ENCODE measurements at places on chromosomes 4 and X.

GRCh38 chr4:86965019-86965976 lies 30.5 kb downstream of the AFF1 start:
- no peak for DNase-seq

GRCh38 chr4:38045289-38045988 lies 85.2 kb downstream of the PTTG2 start:
- DNase-seq = no peak

- no peak for DNase-seq
These were observed 92.1 kb upstream of the SFRP2 start for GRCh38 chr4:153880983-153881382.

DNA sequence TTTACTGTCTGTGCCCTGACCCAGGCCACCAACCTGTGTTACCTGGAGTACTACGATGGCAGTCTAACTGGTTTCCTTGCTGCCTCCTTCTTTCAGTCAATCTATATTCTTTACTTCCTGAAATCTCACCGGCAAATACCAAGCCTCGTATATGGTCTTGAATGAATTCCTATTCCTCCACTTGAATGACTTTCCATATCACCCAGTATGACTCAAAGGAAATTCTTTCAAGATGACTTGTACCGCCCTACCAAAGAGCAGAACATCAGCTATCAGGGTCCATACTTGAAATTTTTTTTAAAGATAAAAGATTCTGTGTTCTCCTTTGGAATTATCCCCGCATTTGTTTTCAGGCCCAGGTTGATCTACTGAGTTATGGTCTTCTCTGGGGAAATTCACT lies 378.0 kb downstream of the AFF2 start:
- no peak for DNase-seq

DNA sequence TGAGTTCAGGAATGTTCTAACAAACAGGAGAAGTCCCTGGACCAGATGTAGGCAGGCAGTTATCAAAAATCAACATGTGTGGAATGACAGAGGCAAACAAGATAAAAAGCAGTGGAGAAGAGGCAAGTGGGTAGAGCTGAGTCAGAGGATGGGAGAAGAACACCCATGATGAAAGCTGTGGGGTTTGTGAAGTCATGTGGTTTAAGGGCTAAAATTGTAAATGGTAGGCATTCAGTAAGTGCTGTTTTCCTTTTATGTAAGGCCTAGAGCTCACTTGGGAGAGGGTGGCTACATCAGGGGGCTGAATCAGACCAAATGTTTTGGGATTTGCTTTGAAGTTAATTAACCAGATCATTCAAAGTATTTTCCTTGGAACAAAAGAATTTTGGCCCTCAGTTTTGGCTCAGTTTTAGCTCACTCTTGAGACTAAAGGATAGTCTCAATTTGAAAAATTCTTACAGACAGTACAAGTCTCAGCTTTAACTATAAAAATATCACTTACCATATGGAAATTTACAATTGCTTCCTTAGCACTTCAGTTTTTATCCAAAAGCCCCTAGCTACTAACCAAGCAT lies 114.5 kb upstream of the PCDH7 start:
- DNase-seq = no peak

DNA sequence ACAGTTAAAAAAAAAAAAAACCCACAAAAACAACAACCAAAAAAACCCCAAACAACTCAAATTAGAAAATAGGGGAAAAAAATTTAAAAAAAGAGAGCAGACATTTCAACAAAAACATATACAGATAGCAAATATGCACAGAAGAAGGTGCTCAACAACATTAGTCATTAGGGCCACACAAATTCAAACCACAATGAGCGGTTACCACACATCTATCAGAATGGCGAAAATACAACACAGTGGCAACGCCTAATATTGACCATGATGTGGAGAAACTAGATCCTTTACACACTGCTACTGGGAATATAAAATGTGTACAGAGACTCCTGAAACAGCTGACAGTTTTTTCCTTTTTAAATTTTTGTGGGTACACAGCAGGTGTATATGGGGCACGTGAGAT lies 19.4 kb downstream of the LYAR start:
- no peak for DNase-seq

DNA sequence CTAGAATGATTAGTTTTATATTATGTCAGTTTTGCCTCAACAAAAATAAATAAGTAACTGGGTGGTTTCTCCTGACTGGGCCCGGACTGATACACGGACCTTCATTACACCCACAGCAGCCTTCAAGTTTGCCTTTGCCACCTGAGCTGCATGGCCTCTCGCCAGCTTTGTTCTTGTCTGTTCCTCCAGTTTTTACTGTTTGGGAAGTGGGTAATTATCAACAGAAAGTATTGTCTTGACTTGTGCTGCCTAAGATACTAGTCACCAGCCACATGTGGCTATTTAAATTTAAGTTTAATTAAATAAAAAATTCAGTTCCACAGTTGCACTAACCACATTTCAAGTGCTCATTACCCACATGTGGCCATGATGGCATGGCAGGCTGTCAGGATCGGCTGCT lies 74.7 kb upstream of the INTU start:
- no peak for DNase-seq

DNA sequence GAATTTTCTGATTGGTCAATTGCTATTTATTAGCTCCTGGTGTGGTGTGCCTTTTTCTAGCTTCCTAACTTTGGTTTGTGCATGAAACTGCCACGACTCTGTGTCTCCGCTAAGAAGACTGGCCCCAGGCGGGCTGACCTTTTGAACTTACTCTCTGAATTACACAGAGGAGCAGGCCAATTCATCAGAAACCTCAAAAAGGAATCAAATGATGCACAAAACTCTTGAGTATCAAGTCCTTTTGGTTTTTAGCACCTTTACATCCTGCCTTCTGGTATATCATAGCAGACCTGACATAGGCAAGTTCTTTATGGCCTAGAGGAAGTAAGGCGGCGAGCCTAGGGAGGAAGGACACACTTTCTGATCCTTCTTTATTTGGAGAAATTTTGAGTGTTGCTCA lies 17.6 kb downstream of the TKTL1 start:
- no peak for DNase-seq

DNA sequence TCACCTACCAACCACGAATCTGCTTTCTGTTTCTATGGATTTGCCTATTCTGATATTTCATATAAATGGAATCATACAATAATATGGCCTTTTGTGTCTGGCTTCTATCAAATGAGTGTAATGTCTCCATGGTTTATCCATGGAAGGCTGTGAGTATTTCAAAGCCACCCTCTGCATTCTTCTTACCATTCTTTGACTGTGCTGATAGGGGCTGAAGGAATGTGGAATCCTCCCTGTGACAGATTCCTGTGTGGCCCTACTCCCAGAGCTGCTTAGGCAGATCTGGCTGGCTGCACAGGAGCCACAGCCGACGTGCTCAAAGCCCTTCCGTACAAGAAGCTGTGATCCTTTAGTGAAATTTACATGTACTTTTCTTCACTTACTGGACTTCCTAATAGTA lies 163.2 kb downstream of the HS6ST2 start:
- no peak for DNase-seq

DNA sequence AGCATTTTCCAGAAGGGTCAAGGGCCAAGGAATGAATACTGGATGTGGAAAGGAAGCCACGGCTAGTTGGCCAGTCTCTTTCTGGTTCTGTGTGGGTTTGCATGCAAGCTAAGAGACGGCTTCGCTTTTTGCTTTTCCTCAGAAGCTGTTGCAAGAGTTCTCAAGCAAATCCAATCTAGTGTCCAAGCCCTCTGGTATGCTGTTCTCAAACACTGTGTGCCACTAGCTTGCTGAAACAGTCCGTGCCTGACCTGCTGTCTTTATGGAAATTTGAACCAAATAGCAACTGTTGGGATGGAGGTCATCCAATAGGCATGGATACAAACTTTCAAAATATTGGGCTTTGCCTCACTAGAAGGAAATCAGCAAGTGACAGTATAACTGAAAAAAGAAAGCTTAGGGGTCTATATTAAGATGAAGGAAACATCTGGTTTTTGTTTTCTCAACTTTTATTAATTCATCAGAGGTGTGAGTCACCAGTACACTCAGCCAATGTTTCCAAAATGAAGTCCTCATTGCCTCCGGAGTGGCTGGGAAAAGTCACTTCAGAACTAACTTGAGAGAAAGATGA lies 70.5 kb downstream of the SLC9A6 start:
- no peak for DNase-seq

- no peak for DNase-seq
These were observed 60.2 kb downstream of the GASK1B start for GRCh38 chr4:158112611-158113010.

GRCh38 chr4:142405021-142405694 lies 440.9 kb downstream of the INPP4B start:
- no peak for DNase-seq

- peak; percentile 34 for DNase-seq
These were observed 63.2 kb downstream of the CLDN22 start for GRCh38 chr4:183256756-183257385.

- no peak for DNase-seq
These were observed 6.9 kb upstream of the TRIM2 start for GRCh38 chr4:153197301-153197700.

- DNase-seq = no peak
These were observed 29.5 kb downstream of the ASMTL start for GRCh38 chrX:1423215-1423614.

DNA sequence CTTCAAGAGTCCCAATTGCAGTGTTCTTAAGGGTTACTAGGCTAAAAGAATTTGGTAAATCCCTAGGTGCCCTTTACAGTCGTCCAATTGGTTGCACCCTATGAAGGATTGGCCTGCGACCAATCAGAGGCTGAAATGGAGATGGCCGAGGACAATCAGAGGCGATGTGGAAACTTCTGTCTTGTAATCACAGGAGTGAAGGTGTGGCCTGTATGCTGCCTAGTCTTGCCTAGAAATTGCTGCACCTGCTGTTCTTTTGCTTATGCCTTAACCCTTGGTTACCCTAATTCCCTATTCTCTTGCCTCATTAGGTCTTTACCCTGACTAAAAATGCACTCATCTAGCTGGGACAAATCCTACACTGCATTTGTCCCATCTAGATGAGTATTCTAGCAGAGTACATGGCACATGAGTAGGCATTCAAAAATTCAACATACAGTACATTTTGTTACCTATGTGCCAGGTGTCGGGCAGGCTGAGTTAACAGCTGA lies 1.0 kb upstream of the DCK start:
- no peak for DNase-seq

DNA sequence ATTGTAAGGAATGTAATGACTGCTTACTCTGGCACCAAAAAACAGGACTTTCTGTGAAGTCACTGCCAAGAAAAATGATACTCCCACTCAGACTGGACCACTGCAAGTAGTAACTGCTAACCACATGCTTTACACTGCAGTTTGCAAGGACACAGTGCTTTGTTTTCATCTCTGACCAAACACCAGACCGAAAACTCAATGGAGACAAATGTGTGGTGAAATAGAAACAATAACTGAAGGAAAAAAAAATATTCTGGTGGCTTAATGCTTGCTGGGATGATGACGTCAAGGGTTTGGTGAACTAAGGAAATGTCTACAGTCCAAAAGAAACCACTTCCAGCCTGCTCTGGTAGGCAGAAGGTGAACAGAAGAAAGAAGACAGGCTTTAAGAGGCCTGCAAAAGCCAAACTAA lies 13.2 kb downstream of the GPC4 start:
- DNase-seq = no peak

DNA sequence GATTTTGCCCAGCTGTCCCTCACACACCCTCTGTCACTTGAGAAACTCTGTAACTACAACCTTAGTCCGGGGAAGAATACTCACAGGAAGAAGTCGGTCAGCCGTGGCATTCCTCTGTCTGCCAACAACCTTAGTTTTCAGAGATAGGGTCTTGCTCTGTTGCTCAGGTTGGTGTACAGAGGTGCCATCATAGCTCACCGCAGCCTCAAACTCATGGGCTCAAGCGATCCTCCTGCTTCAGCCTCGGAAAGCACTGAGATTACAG lies 12.2 kb upstream of the SPCS3 start:
- DNase-seq = no peak

DNA sequence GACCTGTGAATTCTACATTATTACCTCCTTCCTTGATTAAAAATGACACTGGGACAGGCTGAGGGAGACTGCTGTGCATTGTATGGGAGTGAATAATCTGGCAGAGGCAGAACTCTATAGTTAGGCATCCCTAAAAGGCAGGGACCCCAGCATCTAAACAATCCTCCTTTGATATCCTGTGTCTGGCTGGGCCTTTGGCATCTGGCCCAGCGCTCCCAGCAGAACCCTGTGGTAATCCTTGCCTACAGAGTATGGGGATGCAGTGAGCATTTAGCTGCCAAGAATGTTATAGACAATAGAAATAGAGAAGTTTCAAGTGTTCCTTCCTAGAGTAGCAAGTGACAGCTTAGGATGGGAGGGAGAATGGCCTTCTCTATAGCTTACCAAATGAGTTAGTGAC lies 38.5 kb downstream of the ZCCHC12 start:
- DNase-seq = no peak

DNA sequence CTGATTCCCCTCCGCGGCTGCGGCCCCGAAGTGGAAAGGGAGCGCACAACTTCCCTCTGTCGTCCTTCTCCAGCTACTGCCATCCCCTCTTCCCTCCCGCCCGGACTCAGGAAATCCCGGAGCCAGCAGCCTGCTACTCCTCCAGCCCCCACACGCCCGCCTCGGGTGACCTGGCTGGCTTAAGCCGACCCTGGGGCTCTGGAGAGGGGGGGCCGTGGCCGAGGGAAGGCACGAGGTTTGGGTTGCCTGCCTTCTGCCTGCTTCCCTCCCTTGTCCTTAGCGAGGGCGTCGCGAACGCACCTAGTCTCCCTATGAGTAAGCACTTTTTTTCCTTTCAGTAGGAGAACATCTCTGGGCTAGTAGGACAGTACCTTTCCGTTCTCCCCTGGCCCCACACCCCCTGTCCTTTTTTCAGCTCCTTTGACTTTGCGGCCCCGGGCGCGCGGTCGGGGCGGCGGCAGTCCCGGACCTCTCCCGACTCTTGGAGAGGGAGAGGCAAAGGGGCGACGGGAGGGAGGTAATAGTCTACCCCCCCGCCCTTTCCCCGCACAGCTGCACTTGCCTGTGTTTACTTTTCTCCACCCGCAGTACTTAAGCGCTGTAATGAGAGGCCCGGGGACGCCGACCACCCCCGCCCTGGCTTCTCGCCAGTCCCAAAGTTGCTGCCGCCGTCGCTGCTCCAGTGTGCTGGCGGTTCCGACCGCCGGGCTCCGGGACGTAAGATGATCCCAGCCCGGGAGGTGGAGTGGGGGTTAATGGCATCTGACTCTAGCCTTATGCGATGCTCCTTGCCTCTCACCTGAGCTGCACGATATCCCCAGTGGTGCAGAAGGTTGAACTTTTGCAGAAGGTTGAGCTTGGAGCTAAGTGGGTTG lies 868 bp downstream of the PLS3 start:
- DNase-seq = peak; percentile 77

DNA sequence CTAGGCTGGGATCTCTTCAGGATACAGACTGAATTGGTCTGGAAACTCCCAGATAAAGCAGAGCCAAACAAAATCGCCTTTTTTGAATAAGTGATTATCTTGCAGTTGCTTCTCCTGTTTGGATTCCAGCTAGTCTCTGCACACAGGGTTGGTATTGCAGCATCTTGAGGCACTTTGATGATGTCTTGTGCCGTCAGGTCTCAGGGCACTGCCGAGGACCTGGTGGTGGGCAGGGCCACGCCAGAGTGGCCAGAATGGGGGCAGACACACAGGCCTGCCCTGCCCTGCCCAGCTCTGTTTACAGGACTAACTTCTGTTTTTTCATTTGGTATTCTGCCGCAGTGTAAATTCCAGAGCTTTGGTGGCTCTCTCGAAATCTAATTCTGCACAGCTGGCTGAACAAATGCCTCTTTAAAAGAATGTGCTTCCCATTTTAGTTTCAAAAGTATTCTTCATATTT lies 276.1 kb downstream of the NR3C2 start:
- DNase-seq = no peak

Measured in NCI-H1092 treated with DMSO at 0.1 percent for 48 hours (cell line).